ENCODE measurements at places on chromosomes 5 and 9. TPM values are rescaled to one million over a fixed set of nuclear protein-coding genes. Genes with fewer than 3 reads are reported as not detected.

Gene ELOVL7
- 0.60 TPM for total RNA-seq

Gene CSF2
- not detected for total RNA-seq

GRCh38 chr5:120545951-120546350, 81.9 kb downstream of the PRR16 start:
- DNase-seq, result no peak

DNA sequence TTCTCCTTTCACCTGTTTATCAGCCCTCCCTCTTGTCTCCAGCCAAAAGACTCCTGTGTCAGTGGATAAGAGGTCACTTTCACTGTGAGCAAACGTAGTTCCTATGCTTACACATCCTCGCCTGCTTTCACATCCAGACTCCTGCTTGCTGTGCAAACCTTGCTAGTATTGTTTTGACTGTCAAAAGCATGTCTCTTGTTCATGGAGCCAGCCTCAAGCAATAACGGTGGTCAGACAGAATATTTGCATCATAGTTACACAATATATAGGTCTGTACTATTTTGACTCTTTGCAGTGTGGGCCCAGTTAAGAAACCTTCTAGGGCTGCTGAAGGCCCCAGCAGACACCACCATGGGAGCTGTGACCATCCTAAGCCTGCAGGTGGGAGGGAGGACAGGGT, 420.0 kb downstream of the SEMA5A start:
- DNase-seq, result no peak

Data from left lobe of liver (tissue), 2 donors.